ENCODE measurements at places on chromosomes 12 and 14.
A peak's percentile ranks its signal among the peaks of the same experiment; 100 is the strongest.

DNA sequence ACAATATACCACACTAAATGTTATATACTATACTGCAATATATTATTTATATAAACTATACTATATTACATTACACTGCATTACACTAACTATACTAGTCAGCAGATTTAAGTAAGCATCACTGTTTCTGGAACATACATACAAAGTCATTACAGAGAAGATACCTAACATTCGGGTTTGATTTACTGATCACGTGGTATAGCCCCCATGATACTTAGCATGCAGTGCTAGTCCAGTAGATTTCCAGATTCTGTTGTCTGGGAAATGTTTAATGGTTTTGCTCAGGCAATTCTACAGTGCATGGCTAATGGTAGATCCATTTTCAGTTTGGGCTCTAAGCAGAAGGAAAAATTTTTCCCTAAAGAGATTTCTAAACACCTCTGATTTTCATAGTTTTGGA, 403.7 kb upstream of the TMTC1 start:
- DNase-seq: no peak

DNA sequence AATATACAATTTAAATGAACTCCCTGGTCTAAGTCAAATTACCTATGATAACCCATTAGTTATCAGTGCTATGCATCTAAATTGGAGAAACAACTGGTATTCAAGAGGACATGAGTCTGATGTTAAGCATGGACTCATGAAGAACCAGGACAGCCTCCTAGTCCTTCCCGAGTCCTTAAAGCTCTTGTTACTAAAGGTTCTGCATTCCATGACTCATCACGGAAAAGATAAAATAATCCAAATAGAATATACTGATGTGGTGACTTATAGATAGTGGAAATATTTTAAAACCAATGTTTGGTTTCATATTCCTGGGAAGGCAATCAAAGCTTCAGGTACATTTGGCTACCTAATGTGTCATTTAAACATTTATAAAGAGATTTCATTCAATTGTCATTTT, 117.2 kb upstream of the PMCH start:
- no peak for DNase-seq

DNA sequence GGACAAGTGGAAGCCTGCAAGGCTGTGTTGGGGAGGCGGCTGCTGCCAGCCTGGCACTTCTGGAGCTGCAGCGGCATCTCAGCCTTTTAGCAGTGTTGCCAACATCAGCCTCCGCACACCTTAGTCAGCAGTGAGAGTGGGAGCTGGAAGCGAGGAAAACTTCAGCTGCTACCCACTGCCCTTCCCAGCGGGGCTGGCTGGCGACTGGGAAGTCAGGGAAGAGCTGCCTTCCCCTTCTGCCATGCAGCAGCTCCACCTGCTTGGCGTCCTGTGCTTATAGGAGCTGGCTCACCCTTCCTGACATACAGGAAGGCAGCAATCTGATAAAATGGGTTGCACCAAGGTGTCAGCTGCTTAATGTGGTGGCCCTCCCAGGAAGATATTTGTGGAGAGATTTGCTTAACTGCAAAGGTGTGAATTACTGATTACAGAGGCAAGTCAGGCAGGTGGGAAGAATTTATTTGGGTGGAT, 15.4 kb upstream of the PLEKHG3 start:
- no peak for DNase-seq

DNA sequence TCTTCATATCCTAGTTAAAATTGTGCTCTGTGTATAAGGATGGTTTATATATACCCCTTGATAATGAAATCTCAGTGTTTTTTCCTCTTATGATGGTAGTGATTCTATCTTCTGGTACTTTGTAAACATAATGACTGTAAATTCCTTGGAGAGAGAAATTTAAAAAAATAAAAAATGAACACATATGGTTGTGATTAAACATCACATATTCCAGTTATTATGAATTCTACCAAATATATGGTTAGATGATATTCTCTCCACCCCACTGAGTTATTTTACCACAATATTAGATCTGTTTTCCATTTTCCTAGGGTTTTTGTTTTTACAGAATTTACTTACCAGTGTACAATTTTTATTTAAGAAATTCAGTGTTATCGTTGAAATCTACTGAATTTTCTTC, 481.9 kb upstream of the NOVA1 start:
- no peak for DNase-seq

- peak; percentile 69 for DNase-seq
These were observed 21.9 kb upstream of the PTGR2 start for GRCh38 chr14:73829526-73830431.

DNA sequence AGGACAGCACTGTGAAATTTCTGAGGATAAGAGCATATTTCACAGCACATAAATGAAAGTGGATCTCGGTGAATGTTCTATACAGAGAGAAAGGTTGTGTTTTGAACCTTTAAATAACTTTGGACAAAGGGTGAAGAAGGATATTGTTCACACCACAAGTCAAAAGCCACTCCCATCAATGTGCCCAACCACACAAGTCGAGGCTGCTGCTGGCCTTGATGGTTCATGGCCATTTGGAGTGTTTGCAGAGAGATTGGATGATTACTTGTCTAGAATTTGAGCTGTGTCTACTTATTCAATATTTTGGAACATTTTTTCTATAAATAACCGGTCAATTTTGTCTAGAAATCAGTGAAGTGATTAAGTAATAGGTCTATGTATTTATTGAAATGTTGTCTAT, 121.2 kb downstream of the HMGA2 start:
- no peak for DNase-seq

DNA sequence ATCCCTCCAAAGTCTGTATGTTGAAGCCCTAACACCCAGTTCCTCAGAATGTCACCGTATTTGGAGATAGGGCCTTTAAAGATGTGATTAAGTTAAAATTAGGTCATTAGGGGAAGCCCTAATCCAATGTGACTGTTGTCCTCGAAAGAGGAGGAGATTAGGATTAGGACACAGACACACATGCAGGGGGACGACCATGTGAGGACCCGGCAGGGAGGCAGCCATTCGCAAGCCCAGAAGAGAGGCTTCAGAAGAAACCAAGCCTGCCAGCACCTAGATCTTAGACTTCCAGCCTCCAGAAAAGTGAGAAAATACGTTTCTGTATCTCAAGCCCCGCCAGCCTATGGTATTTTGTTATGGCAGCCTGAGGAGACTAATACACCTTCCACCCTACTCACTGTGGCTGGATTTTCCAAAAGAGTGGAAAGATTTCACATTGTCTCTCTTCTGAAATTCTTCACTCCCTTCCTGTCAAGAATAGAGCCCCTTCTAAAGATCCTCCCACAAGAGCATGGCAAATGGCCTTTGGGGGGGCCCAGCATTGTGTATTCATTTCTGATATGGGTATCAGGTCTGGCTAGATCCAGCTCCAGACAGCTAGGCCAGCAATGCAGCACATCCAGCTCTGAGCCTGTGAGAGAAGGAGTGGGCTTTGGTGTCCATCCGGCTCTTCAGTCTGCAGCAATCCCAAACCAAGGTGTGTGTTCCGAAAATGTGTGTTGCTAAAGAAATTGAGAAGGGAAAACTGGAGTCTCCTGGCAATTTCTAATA, 15.4 kb upstream of the UBC start:
- no peak for DNase-seq
